Hematopoietic multipotent progenitor cell treated with erythropoietin and hydrocortisone succinate and interleukin-3 and kit ligand, for 8 days (in vitro differentiated cells): ENCODE measurements at places on chromosomes 2 and 18.

DNA sequence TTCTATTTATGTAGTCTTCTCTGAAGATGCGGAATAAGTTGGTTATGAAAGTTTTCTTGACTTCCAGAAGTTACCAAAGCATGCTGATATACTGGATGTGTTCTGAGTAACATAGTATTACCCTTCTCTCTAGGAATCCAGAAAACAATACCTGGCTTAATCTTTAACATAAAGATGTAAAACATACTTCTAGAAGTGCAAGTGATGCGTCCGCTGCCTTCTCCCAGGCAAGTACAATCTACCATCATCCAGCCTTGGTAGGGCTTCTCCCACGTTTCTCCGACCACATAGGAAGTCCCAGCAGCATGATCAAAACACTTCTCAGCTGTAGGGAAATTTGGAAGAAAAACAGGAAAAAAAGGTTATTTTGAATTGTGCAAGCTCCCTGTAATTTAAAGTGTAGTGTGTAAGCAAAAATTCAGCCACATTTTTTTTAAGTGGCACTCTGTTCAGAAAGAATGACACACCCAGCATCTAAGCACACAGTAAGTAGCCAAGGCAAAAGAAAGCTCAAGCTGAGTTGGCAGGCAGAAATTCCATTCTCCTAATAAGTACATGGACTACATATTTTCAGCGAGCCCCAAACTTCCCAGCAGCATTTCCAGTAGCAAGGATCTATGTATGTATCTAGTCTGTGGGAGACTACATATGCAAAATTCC lies 5.2 kb downstream of the FN1 start:
- DNase-seq, result no peak

DNA sequence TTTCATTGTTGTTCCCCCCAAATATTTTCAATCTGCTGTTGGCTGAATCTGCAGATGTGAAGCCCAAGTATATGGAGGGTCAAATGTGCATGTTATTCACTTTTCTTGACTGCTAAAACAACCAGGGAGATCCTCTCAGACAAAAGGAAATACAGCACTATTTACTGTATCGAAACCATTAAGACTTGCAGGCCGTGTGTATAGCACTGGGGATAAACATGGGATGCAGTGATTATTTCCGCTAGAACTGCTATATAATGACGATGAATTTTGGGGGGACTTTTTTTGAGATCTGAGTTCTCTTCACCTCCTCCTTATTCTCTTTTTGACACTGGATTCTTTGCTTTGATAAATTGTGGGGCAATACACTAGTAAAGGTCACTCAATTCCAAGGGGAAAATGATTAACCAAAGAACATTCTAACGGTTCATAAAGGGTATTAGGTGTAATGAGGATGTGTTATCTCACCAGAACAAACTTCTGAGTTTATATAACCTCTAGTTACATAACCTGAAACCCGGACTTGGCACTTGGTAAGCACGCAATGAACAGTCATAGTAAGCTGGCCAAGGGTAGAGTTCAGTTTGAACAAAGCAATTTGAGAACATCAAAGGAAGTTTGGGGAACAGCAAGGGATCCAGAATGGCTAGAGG lies 3.5 kb upstream of the UGT1A1 start:
- DNase-seq, result no peak

DNA sequence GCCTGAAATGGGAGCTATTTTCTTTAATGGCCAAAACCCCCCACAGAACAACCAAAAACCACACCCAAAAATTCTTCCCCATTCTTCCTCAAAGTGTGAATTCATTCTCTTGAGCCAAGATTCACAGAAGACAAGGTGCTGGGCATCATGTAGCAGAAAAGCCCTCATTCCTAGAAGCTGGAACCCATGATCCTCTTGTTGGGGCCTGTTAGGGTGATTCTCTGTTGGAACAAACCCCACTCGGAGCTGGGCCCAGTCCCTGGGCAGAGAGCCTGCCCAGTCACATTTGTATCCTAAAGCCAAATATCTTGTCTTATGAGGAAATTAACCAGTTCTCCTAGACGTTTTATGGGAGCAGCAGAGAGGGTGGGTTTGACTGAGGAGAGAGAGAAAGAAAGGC lies 22.8 kb upstream of the VPS4B start:
- no peak for DNase-seq

GRCh38 chr2:222024932-222025880 lies 273.6 kb downstream of the PAX3 start:
- DNase-seq, result peak; percentile 32

DNA sequence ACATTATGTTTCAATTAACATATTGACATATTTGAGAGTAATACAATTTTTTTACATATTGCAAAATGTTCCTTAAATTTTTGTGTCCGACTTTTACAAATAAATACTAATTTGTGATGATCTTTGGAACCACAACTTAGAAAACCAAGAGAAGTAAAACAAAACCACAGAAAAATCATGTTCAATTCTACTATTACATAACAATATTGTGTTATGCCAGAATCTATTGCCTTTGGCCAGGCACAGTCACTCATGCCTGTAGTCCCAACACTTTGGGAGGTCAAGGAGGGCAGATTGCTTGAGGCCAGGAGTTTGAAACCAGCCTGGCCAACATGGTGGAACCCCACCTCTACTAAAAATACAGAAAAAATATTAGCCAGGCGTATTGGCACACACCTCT lies 92.8 kb upstream of the APCDD1 start:
- DNase-seq, result no peak

- no peak for DNase-seq
Measured at GRCh38 chr18:61943175-61943964, 50.6 kb upstream of the RNF152 start.

- DNase-seq, result peak; percentile 37
Measured at GRCh38 chr2:165902934-165903333, 50.6 kb downstream of the TTC21B start.

GRCh38 chr2:210577263-210578071 lies 21.1 kb downstream of the CPS1 start:
- peak; percentile 59 for DNase-seq

GRCh38 chr18:9354256-9354655 lies 19.7 kb downstream of the TWSG1 start:
- no peak for DNase-seq

DNA sequence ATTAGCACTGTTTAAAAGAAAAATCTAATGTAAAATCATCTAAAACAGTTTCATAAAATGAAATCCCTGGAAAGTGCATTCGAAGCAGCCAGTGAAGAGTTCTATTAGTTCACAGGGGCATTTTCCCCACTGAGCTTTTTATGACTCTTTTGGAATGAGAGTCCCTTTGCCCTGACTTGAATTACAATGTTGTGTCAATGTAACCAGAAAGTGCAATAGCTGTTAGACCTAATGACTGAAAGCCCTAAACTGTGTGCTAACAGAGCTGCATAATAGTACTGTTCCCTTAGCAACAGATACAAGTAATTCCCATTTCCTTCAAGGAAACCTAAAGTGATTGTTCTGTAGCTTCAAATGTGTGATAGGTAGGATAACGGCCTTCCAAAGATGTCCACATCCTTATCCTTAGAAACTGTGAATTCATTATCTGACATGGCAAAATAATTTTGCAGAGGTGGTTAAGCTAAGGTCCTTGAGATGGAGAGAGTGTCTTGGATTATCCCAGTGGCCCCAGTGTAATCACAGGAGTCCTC lies 134.4 kb downstream of the L3MBTL4 start:
- no peak for DNase-seq

DNA sequence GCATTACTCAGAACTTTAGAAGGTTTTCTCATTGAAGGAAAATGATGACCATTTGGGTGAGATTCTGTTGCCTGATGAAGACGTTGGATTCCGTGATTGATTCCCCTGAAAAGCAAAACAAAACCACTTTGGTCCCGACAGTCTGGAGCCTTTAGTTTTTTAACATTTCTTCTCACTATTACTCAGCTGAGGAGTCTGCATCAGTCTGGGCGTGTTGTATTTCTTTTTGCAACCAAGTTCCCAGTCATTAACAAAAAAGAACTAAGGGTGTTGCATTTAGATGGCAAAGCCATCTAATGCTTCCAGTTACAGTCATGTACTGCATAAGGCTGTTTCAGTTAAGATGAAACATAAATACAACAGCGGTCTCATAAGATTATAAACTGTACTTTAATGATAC lies 343.1 kb upstream of the CDH2 start:
- DNase-seq, result no peak

GRCh38 chr18:79796016-79796415 lies 1.7 kb upstream of the KCNG2 start:
- DNase-seq, result no peak
